ENCODE measurements at places on chromosomes 3 and 15.

GRCh38 chr15:90400759-90401314, 12.8 kb downstream of the IQGAP1 start:
- H3K4me3 ChIP-seq: no peak overlapping the region
- peak; percentile 58 for DNase-seq
- no peaks in the 10 kb centered on the region for H3K36me3 ChIP-seq
- peak overlapping the region; percentile 65 for H3K27ac ChIP-seq

DNA sequence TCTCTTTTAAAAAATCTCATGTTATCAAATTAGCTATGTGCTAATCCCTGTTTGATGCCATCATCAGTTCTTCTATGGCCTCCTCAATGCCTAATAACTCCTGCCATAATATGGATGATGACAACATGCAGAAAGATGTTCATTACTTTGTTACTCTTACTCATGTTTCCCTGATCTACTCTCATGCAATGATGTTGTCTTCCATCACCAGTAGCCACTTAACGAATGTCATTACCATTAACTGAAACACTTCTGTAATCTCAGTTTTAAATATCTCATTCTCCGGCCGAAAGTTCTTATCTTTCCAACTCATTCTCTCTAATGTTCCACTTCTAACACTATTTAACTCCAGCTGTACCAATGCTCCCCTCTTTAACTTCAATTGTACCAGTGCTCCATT, 1187.7 kb downstream of the OTOL1 start:
- H3K36me3 ChIP-seq: no peaks in the 10 kb centered on the region
- no peak overlapping the region for H3K27ac ChIP-seq
- DNase-seq: no peak
- no peaks in the 10 kb centered on the region for H3K4me1 ChIP-seq
- no peak overlapping the region for H3K4me3 ChIP-seq
- no peaks in the 10 kb centered on the region for H3K27me3 ChIP-seq

- no peaks in the 10 kb centered on the region for H3K27me3 ChIP-seq
- H3K4me1 ChIP-seq: no peaks in the 10 kb centered on the region
- no peaks in the 10 kb centered on the region for H3K36me3 ChIP-seq
- no peak overlapping the region for H3K27ac ChIP-seq
- no peak overlapping the region for H3K4me3 ChIP-seq
- DNase-seq: peak; percentile 87
These were observed 2.8 kb downstream of the ADAMTS17 start for GRCh38 chr15:100338971-100339444.

GRCh38 chr3:30693470-30694120, 87.2 kb downstream of the TGFBR2 start:
- no peak overlapping the region for H3K27ac ChIP-seq
- H3K27me3 ChIP-seq: no peaks in the 10 kb centered on the region
- H3K36me3 ChIP-seq: no peaks in the 10 kb centered on the region
- no peak overlapping the region for H3K4me3 ChIP-seq

DNA sequence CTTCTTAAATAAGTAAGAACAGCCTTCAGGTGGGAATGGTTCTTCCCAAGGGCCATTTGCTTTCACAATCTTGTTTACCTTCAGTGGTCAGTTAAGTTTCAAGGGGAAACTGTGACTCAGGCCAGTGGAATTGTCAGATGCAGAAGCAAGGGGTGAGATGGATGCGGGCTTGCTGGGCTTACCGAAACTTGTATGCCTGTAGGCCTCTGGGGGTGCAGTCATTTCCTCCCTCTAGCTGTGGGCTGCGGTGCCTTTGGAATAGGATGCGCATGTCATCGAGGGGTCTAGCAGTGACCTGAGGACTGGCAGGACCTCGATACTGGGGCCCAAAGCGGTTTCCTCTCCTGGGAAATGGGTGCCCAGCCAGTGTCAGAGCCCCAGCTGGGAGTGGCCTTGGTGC, 121.6 kb downstream of the EEFSEC start:
- H3K36me3 ChIP-seq: no peaks in the 10 kb centered on the region
- no peak overlapping the region for H3K4me3 ChIP-seq
- H3K27me3 ChIP-seq: no peaks in the 10 kb centered on the region

DNA sequence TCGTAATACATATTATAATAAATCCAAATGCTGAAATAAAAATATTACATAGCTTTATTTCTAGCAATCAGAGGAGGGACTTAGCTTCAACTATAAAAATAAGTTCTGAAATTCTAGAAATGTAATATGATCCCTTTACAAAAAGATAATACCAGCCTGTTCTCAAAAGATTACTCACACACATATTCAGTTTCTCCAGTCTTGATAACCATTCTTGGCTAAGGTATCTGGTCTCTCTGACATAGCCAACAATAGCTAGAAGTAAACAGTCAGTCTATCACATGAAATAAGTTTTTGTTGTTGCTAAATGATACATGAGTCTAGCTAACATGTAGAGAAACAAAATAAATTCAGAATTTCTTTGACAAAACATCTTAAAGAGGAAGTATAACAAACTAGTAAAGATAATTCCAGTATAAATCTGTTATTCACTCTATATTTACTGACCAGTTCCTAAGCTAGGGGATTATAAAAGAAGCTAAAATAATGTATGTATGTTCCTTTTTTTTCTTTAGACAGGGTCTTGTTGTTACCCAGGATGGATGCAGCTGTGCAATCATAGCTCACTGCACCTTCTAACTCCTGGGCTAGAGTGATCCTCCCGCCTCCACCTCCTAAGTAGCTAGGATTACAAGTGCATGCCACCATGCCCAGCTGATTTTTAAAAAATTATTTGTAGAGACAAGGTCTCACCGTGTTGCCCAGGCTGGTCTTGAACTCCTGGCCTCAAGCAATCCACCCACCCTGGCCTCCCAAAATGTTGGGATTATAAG, 170.6 kb downstream of the TBL1XR1 start:
- no peak overlapping the region for H3K4me3 ChIP-seq
- no peaks in the 10 kb centered on the region for H3K27me3 ChIP-seq
- H3K36me3 ChIP-seq: no peaks in the 10 kb centered on the region
- no peak overlapping the region for H3K27ac ChIP-seq
- DNase-seq: no peak

DNA sequence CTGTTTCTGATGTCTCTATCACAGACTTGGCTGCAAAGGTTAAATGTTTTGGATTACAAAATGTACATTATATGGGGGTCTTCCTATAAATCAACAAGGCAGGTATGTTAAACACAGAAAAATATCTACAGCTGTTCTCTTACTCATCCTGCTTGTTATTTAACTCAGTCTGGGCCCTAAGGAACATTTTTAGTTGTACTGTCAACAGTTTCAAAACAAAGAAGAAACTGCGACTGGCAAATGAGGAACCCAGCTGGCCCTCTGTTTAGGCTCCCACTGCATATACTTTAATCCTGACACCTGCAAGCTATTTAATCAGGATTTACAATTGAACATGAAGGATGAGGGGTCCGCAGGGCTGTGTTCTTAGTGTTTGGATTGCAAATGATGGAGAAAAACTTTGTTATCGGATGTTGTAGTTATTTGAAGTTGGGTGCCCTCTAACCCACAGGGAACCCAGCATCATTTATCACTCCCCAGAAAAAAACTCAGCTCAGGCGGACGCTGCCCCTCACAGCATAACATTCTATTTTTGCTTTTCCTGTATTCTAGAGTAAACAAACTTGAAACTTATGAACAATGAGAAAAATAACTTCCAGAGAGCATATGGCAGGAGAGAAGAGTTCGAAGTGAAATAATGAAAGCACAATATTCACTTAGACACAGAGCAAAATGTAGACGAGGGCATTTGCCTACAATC, 91.2 kb downstream of the POLR2M start:
- H3K27me3 ChIP-seq: no peaks in the 10 kb centered on the region
- H3K36me3 ChIP-seq: no peaks in the 10 kb centered on the region
- no peak overlapping the region for H3K27ac ChIP-seq
- no peak for DNase-seq
- peaks cover 3% of the 10 kb centered on the region for H3K4me1 ChIP-seq
- H3K4me3 ChIP-seq: no peak overlapping the region

GRCh38 chr3:180092889-180093288, 56.2 kb upstream of the PEX5L start:
- no peaks in the 10 kb centered on the region for H3K27me3 ChIP-seq
- no peak overlapping the region for H3K27ac ChIP-seq
- DNase-seq: no peak
- H3K36me3 ChIP-seq: no peaks in the 10 kb centered on the region
- H3K4me3 ChIP-seq: no peak overlapping the region

Measured in testis (tissue), 5 donors.